Brain microvascular endothelial cell (primary cell): ENCODE measurements at places on chromosomes 12 and 14.

DNA sequence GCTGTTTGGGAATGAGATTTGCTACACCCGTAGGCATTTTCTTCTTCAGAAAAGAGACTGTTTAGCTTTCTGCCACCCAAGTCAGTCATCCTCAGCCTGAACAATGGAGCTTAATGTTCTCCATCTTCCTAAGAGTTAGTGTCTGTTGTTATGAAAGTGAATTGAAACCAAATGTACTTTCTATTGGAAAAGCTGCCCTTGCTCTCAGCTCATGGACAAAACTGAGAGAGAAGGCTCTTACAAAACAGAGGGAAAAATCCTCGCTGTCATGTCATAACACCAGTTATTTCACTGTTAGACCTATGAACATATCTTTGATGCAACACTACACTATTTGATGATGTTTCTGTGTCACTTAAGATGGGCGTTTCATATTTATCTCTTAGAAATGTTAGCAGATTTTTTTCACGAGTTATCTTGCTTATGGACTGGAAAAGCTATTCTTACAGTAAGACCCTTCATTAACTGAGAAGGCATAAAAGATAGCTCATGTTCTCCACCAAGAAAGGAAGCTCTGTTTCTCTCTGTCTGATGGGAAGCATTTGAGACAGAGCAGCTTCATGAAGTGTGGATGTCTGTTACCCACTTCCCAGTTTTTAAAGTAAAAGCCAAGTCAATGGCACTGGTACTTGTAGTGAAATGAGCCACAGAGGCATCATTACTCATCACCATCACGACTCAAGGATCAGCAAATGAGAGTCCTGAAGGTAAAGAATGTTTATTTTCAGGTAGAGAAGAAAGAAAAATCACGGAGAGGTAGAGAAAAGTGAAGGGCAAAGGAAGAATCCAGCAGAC lies 483.9 kb downstream of the ZFP36L1 start:
- DNase-seq = no peak

- DNase-seq = peak; percentile 75
Observed at GRCh38 chr14:52879958-52880357, 70.9 kb downstream of the FERMT2 start.

DNA sequence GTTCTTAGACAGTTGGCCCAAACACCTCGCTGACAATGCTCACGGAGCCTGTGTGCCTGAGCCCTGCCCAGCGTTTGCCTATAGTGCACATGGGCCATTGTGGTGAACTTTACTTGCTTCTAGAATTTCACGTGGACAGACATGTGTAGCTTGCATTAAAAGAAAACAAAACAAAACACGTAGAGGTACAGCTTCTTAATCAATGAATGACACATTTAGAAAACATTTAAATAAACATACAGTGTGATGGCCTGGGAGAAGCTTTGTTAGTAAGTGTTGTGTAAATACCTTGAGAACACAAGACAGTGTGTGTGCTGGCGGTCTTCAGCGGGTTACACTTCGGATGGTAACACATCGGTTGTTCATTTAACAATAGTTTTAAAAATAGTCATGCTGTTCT lies 38.1 kb downstream of the SMOC1 start:
- no peak for DNase-seq

GRCh38 chr12:125871811-125872594 lies 806.8 kb downstream of the AACS start:
- DNase-seq = no peak

GRCh38 chr12:12305568-12306300 lies 38.9 kb upstream of the LRP6 start:
- no peak for DNase-seq

DNA sequence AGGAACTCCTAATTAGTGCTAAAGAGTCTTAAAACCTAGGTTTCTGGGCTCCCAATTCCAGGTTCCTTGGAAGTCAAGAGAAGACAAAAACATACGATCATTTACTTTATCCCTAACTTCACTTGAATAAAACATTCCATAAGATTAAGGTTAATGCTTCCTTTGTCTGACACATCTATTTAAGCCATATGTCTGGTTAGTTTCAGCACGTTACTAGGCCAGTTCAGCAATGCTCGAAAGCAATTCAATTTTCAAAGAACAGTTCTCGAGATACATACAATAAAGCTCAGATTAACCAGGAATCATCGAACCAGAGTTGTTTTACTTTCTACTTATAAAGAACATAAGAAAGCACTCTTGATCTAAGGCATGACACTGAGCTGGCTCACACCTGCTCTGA lies 68.0 kb upstream of the POC1B start:
- no peak for DNase-seq

DNA sequence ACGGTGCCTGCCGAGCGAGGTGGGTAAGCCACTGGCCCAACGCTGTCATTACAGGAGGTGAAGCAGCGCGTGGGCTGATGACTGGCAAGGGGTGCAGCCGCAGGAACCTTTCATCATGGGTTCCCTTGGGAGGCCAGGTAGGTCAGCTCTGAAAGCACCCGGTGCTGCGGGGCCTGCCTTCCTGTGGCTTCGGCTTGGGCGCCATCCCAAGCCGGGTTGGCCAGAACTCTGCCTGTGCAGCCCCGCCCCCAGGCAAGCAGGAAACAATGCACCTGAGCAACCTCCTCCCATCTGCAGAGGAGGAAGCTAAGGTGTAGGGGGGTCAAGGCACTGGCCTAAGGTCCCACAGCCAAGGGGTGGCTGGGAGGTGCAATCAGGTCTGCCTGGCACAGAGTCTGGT lies 20.0 kb upstream of the HHIPL1 start:
- DNase-seq = no peak

GRCh38 chr14:102654298-102654697 lies 61.8 kb downstream of the RCOR1 start:
- no peak for DNase-seq
